T-cell (primary cell): ENCODE measurements at places on chromosomes 12 and 14. TPM values are rescaled to one million over a fixed set of nuclear protein-coding genes. Genes with fewer than 3 reads are reported as not detected.

GRCh38 chr14:86143248-86143647 is 613.3 kb downstream of the FLRT2 start:
- no peaks in the 10 kb centered on the region for H3K4me1 ChIP-seq
- H3K27me3 ChIP-seq, result no peaks in the 10 kb centered on the region
- no peak overlapping the region for H3K27ac ChIP-seq
- no peak overlapping the region for H3K4me3 ChIP-seq
- DNase-seq, result no peak
- H3K36me3 ChIP-seq, result no peaks in the 10 kb centered on the region

DNA sequence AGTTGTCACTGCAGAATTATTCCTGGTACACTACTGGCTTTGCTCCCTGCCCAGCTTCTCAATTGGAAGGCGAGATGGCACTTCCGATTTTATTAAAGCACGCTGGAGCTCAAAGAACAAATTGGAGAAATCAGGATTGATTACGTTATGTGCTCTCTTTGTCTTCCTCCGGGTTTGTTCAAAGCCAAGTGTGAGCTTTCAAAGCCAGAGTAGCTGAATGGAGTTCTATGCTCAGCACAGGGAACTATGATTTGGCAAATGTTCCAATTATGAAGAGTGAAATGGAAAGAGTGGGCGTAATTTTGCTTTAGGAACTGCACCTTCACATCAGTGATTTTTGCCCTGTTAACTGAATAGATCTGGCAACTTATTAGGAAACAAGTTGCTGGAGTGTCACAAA is 72.4 kb downstream of the FLRT2 start:
- H3K4me1 ChIP-seq, result no peaks in the 10 kb centered on the region
- no peaks in the 10 kb centered on the region for H3K36me3 ChIP-seq

DNA sequence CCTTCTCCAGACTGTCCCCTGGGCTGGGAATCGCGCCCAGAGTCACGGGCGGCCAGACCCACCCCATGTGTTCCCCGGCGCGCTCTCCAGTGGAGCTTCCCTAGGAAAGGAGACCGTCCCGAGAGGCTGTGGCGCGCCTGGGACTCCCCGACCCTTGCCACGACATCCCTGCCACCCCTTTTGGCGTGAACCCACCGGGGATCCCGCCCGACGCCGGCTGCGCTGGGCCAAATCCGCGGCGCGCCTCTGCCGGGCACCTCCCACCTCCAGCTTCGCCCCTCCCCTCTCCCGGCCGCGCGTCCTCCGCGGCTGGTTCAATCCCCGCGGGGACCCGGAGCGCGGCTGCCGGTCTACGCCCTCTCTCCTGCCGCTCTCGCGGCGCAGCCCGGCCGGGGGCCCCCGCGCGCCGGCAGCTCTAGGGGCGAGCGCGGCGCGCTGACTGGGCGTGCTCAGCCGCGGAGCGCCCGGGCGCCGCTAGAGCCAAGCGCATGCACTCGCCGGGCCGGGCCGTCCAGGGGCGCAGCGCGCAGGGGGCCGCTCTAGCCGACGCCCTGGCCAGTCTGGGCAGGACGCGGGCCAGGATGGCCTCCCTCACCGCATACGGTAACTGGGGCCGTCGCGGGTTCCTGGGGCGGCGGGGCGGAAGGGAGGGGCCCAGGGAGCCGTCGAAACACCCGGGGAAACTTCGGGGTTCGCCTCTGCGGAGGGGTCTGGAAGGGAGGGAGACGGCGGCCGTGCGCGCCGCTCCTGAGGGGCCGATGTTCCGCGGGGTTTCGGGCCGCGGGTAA is 77.4 kb upstream of the ANO4 start:
- H3K4me3 ChIP-seq, result no peak overlapping the region
- no peak overlapping the region for H3K27ac ChIP-seq
- no peak for DNase-seq
- H3K27me3 ChIP-seq, result peaks cover 26% of the 10 kb centered on the region
- no peaks in the 10 kb centered on the region for H3K36me3 ChIP-seq

GRCh38 chr12:116426391-116427136 is 132.6 kb upstream of the MAP1LC3B2 start:
- DNase-seq, result no peak
- H3K27ac ChIP-seq, result no peak overlapping the region
- no peaks in the 10 kb centered on the region for H3K36me3 ChIP-seq
- H3K4me1 ChIP-seq, result no peaks in the 10 kb centered on the region
- no peaks in the 10 kb centered on the region for H3K27me3 ChIP-seq

- H3K4me3 ChIP-seq, result peak within 1 kb of the TSS; percentile 70
- DNase-seq, result peak; percentile 90
Observed at GRCh38 chr12:57754411-57755193, at the start of gene MARCHF9. MARCHF9 (plus strand) TSS chr12:57755103; CDS start chr12:57755529, 426 bp downstream.

GRCh38 chr14:90368946-90369721 is 27.7 kb upstream of the CALM1 start:
- no peaks in the 10 kb centered on the region for H3K4me1 ChIP-seq
- peaks cover 6% of the 10 kb centered on the region for H3K27me3 ChIP-seq

GRCh38 chr12:26119391-26119989 is 5.3 kb downstream of the BHLHE41 start:
- H3K36me3 ChIP-seq, result no peaks in the 10 kb centered on the region
- H3K4me3 ChIP-seq, result no peak overlapping the region
- no peak overlapping the region for H3K27ac ChIP-seq
- DNase-seq, result no peak
- peaks cover 21% of the 10 kb centered on the region for H3K4me1 ChIP-seq

GRCh38 chr14:39109893-39110715 is 4.0 kb upstream of the GEMIN2 start:
- peaks cover 8% of the 10 kb centered on the region for H3K4me1 ChIP-seq
- H3K4me3 ChIP-seq, result no peak overlapping the region
- no peak overlapping the region for H3K27ac ChIP-seq
- H3K27me3 ChIP-seq, result no peaks in the 10 kb centered on the region
- no peak for DNase-seq

GRCh38 chr14:50917449-50917848 is 26.8 kb downstream of the PYGL start:
- no peaks in the 10 kb centered on the region for H3K36me3 ChIP-seq
- no peak overlapping the region for H3K4me3 ChIP-seq
- H3K4me1 ChIP-seq, result no peaks in the 10 kb centered on the region
- no peak for DNase-seq
- no peak overlapping the region for H3K27ac ChIP-seq

GRCh38 chr12:40946612-40947194 is 241.4 kb upstream of the PDZRN4 start:
- no peak overlapping the region for H3K27ac ChIP-seq
- H3K36me3 ChIP-seq, result no peaks in the 10 kb centered on the region
- no peak for DNase-seq
- no peaks in the 10 kb centered on the region for H3K27me3 ChIP-seq

DNA sequence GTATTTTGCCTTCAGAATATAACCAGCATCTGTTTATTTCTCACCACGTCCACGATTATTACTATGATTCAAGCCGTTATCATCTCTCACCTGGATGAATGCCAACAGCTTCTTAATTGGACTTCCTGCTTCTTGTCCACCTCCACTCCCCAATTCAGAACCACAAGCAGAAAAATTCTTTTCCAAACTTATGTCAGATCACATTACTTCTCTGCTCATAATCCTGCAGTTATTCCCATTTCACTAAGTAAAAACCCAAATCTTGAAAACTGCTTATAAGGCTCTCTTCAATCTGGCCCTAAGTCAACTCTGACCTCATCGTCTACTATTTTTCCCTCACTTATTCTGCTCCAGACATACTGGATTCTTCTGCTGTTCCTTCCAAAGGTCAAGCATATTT is 2.0 kb downstream of the CRY1 start:
- H3K4me3 ChIP-seq, result no peak overlapping the region
- no peak for DNase-seq
- H3K4me1 ChIP-seq, result peaks cover 8% of the 10 kb centered on the region
- no peaks in the 10 kb centered on the region for H3K27me3 ChIP-seq

DNA sequence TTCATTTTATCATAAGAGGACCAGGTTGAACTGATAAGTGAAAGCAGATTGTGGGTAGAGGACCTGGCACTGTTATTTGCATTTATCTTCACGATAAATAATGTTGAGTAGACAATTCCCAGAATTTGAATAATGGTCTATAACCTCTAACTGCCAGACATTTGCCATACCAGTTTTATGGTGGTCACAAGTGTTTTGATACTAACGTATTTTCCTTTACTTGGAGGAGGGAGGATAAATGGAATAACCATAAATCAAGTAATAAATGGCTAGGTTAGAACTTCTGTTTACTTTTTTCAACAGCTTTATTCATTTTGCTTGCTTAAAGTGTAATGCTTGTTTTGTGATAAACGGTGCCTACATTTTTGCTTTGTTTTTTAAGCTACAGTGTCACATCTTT is 9.5 kb downstream of the PAX9 start:
- H3K4me1 ChIP-seq, result peaks cover 3% of the 10 kb centered on the region
- H3K27ac ChIP-seq, result no peak overlapping the region
- H3K36me3 ChIP-seq, result no peaks in the 10 kb centered on the region
- H3K27me3 ChIP-seq, result peaks cover 15% of the 10 kb centered on the region

- no peaks in the 10 kb centered on the region for H3K4me1 ChIP-seq
- DNase-seq, result no peak
- no peak overlapping the region for H3K27ac ChIP-seq
- H3K4me3 ChIP-seq, result no peak overlapping the region
- no peaks in the 10 kb centered on the region for H3K27me3 ChIP-seq
- H3K36me3 ChIP-seq, result peaks cover 19% of the 10 kb centered on the region
Observed at GRCh38 chr12:92860521-92860920, 68.6 kb downstream of the EEA1 start.

DNA sequence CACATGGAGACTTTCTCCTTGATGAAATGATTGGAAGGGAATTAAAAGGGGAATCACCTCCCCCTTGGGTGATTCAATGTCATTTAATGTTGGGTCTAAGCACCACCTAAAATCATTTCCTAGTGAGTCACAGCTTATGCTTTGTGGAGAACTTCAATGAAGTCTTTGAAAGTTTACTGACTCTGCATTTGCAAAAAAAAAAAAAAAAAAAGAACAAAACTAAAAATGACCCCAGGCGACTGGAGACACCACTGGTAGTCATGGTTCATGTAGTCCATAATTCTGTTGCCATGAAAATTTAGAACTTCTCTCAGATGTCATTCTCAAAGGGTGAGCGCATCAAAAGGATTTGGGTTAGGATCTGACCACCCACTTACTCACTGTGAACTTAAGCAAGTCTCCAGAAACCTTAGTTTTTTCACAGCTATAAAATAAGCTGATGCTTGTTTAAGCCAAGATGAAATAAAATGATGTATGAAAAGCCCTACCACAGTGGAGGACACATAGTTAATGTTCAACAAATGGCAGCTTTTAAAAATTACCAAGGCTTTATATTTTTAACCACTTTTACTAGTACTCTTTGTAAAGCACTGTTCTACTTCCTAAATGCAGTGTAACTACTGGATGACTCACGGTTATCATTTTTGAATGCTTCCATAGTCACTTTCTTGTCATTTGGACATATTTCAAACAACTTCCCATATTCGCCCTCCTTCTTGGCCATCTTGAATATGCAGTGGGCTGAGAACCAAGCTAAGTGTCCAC is 18.1 kb upstream of the KSR2 start:
- no peaks in the 10 kb centered on the region for H3K4me1 ChIP-seq
- DNase-seq, result no peak
- no peak overlapping the region for H3K4me3 ChIP-seq
- no peaks in the 10 kb centered on the region for H3K36me3 ChIP-seq
- H3K27ac ChIP-seq, result no peak overlapping the region

GRCh38 chr12:91778938-91779400 is 366.7 kb downstream of the BTG1 start:
- H3K36me3 ChIP-seq, result no peaks in the 10 kb centered on the region
- no peaks in the 10 kb centered on the region for H3K27me3 ChIP-seq
- peak overlapping the region; percentile 83 for H3K27ac ChIP-seq
- H3K4me3 ChIP-seq, result no peak overlapping the region

DNA sequence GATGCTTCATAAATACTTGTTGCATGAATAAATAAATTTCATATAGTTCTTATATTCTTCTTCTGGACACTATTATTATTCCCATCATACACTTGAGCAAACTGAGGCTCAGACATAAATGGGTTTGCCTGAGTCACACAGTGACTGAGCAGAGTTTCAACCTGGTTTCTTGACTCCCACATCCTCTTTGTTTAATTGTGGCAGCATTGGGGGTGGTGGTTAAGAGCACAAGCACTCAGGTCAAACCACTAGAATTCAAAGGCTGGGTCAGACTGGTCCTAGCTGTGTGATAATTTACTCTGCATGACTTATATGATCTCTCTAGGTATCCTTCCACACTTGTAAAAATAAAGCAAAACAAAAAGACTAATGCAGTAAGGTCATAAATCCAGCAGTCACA is 274.9 kb upstream of the SRRM4 start:
- no peaks in the 10 kb centered on the region for H3K27me3 ChIP-seq
- H3K36me3 ChIP-seq, result no peaks in the 10 kb centered on the region
- no peak overlapping the region for H3K27ac ChIP-seq
- H3K4me3 ChIP-seq, result no peak overlapping the region
- DNase-seq, result no peak

- no peak overlapping the region for H3K4me3 ChIP-seq
- H3K36me3 ChIP-seq, result no peaks in the 10 kb centered on the region
- H3K27me3 ChIP-seq, result no peaks in the 10 kb centered on the region
- DNase-seq, result no peak
- no peaks in the 10 kb centered on the region for H3K4me1 ChIP-seq
Observed at GRCh38 chr12:48473061-48473460, 702 bp downstream of the ANP32D start.

- no peak overlapping the region for H3K4me3 ChIP-seq
- H3K27ac ChIP-seq, result no peak overlapping the region
- H3K27me3 ChIP-seq, result no peaks in the 10 kb centered on the region
Observed at GRCh38 chr12:117367006-117367638, 5.7 kb upstream of the NOS1 start.

- no peak overlapping the region for H3K4me3 ChIP-seq
- no peak overlapping the region for H3K27ac ChIP-seq
- no peak for DNase-seq
- H3K4me1 ChIP-seq, result no peaks in the 10 kb centered on the region
- H3K27me3 ChIP-seq, result peaks cover 8% of the 10 kb centered on the region
- H3K36me3 ChIP-seq, result no peaks in the 10 kb centered on the region
Observed at GRCh38 chr12:21962236-21962635, 21.0 kb upstream of the ABCC9 start.

The KRT7 gene
- total RNA-seq, result 3.8 TPM

The STYK1 gene
- total RNA-seq, result 0.33 TPM

The PTCSC3 gene
- not detected for total RNA-seq

The CCDC38 gene
- 0.49 TPM for total RNA-seq

The RIN3 gene
- total RNA-seq, result 97.0 TPM

The OR8S1 gene
- not detected for total RNA-seq

The PLXNC1 gene
- 19.2 TPM for total RNA-seq

The CFAP251 gene
- 0.51 TPM for total RNA-seq

The OTOGL gene
- total RNA-seq, result not detected

The IAPP gene
- not detected for total RNA-seq

The KRT71 gene
- not detected for total RNA-seq
